ENCODE measurements at places on chromosomes 3 and 15. TPM values are rescaled to one million over a fixed set of nuclear protein-coding genes. Genes with fewer than 3 reads are reported as not detected.

- no peak for DNase-seq
Observed at GRCh38 chr3:5891711-5892110, 704.2 kb downstream of the EDEM1 start.

DNA sequence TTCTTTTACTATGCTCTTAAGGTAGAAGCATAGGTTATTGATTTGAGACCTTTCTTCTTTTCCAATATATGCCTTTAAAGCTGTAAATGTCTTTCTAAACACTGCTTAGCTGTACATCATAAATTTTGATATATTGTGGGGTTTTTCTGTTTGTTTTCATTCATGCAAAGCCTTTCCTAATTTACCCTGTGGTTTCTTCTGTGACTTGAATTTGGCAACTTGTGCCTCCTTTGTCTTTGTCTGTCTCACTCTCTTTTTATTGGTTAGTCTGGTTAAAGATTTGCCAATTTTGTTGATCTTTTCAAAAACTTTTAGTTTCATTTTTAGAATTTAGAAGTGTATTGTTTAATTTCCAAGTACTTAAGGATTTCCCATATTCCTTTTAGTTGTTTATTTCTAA lies 343.1 kb downstream of the OXSM start:
- DNase-seq, result no peak

DNA sequence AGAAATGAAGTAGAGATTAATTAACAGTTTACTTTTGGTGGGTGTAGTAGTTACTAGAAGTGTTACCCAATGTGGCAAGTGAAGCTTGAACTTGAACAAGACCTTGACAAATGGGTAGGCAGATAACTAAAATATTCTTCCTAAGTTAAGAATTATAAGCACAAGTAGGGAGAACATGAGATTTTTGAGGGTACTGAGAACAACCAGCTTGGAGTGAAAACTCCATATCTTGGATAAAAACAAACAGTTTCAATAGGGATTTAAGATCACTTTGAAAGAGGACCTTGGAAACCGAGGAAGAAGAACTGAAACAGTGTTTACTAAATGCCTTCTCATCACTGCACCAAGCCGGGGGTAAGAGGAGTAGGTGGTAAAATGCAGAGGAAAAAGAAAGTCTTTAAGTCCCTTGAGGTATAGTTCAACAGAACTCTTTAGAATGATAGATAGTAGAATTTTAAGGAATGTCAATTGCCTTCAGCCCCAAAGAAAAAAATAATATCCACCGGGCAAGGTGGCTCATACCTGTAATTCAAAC lies 496.7 kb downstream of the NAALADL2 start:
- DNase-seq, result no peak

DNA sequence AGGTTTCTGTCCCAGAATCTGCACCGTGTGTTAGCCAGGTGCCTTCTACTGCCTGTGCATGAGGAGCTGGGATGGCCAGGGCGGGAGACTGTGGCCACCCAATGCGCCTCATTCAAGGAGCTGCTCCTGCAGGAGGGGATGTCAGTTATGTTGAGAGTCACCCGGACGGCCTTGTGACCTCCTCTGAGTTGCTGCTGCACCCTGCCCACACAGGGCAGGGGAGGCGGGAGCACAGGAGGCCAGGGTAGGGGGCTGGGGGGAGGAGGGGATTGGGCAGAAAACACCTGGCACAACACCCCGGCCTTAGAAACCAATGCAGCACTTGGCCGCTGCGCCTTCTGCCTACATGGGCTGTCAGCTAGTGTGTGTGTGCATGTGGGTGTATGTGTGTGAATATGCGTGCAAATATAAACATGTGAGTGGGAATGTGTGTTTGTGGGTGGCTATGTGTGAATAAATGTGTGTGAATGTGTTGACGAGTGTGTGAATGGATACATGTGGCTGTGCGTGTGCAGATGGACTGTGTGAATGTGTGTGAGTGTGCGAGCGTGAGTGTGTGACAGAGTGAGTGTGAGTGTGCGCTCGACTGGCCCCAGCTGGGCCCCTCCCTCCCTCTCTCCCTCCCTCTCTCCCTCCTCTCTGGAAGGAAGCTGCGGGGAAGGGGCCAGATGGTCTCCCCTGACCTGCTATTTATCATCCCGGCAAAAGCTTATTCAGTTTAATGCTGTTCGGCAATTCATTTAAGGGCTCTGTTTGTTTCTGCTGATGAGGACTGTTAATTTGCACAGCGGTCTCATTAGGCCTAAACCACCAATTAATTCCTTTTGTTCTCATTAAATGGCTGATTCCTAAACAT lies 106.9 kb downstream of the TLE3 start:
- DNase-seq, result no peak

DNA sequence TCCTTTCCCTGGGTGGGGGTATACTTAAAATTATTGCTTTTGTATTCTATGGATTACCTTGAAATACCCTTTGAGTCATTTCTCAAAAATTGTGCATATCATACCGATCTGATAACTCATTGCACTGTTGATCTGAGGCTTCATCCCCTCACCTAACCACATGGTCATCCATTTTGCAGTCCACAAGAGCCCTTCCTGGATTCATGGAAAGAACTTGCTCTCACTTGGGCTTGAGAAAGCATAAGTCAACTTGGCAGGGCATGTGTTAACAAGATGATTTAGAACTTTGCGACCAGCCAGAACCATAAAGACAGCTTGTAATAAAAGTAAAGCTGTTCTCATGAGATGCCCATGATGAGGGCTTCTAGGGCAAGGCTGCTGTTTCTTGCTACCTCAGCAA lies 22.2 kb downstream of the MME start:
- DNase-seq, result no peak

DNA sequence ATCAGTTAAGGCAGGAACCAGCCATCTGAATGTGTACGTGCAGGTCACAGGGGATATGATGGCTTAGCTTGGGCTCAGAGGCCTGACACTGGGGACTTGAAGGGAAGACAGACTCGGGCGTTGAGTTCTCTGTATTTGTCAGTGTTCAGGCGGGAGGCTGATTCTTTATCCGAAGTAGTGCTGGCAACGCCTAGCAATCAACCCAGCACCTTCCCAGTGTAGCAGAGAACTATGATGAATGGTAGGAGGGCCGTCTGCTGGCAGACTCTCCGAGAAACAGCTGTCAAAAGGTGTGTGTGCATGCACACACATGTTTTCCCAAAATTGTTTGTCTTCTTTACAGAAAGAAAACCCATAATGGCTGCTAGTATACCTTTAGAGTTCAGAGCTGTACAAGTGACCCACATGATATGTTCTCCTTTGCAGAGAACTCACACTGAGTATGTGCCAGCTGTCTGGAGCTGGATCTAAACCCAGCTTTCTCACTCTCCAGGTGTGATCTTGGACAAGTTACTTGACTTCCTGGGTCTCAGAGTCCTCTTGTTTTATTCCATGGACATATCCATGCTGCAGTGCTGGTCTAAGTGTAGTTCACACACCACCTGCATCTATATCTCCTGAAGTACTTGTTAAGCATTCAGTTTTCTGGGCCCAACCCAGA lies 74.5 kb upstream of the LARS2 start:
- DNase-seq, result no peak

- DNase-seq, result no peak
Observed at GRCh38 chr15:28983432-28984311, 97.9 kb downstream of the APBA2 start.

- no peak for DNase-seq
Observed at GRCh38 chr15:92457471-92458041, 63.9 kb downstream of the ST8SIA2 start.

- DNase-seq, result no peak
Observed at GRCh38 chr3:194879126-194879877, 193.6 kb downstream of the FAM43A start.

DNA sequence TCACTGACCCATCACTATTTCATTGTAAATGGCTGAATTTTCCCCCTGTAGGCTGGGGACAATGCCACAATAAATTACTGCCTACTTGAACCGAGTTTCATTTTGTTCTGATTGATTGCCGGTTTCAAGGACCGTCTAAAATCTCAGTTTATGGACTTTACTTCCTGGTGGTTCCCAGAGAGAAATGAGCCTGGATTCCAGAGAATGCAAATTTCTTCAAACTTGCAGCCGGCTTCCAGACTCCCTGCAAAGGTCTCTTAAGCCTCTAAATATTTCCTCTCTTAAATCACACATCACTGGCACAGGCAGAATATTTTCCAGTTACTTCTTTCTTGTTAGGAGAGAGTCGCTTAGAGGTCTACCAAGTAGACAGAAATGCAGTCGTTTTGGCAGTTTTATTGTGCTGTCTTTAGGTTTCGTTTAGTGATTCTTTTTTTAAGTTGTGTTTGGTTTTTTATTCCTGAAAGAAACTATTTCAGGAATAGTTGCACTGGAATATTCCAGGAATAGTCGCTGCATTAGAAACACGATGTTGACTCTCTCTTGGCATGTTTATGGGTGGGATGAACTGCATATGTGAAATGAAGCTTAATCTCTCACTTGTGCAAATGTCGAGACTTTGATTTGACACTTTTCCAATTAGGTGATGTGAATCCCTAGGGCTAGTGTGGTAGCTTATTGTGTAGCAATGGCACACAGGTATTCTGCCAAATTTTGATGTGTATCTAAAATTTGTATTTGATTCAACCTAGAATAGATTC lies 284.1 kb upstream of the NR2E3 start:
- peak; percentile 7 for DNase-seq

SERINC4 gene
- not detected for polyA plus RNA-seq

CIDEC gene
- polyA plus RNA-seq, result not detected

SLC9C1 gene
- not detected for polyA plus RNA-seq

Data from AG04450 (cell line).